ENCODE measurements at places on chromosomes 1 and 21. TPM values are rescaled to one million over a fixed set of nuclear protein-coding genes. Genes with fewer than 3 reads are reported as not detected.

Gene PEX19
- total RNA-seq = 50.3 TPM

Gene PRAMEF10
- not detected for total RNA-seq

Gene RTCA
- 34.5 TPM for total RNA-seq

Gene ERI3
- total RNA-seq = 37.9 TPM

Gene GSTM1
- total RNA-seq = 22.4 TPM

Gene KLF17
- not detected for total RNA-seq

Gene MECR
- 18.7 TPM for total RNA-seq

Gene DYNLT5
- not detected for total RNA-seq

Gene MAP3K21
- total RNA-seq = 1.5 TPM

Gene PM20D1
- 1.2 TPM for total RNA-seq

Gene EPRS1
- total RNA-seq = 114 TPM

Gene OR2AK2
- total RNA-seq = not detected

GRCh38 chr1:48771561-48771960 lies 5.1 kb downstream of the BEND5 start:
- no peak for DNase-seq

DNA sequence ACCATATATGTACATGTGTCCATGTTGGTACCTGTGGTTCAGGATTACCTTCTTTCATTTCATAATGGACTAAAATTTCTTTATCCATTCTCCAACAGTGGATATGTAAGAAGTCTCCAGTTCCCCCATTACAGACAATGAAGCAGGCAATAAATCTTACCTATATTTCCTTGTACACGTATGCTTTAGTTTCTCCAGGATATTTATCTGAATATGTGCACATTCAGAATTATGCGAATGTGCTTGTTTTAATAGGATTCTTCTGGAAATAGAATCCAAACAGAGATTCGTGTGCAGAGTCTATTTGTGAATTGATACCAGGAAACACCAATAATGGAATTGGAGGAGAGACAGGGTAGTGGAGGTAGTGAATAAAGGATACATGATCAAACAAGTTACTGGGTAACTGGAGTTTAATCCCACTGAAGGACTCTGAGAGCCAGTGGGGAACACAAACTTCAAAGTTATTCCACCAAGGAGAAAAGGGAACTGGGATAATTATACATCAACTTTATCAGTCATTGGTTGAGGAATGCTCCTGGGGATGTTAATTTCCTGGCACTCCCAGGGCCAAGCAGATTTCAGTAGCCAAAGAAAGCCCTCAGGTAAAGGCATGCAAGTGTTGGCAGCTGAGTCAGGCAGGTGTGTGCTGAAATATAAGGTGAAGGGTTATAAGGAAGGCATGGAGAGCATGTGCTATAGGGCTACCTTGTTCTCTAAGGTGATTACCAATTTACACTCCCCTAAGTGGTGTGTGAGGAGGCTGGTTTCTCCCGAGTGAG lies 374.9 kb upstream of the PBX1 start:
- DNase-seq = no peak

DNA sequence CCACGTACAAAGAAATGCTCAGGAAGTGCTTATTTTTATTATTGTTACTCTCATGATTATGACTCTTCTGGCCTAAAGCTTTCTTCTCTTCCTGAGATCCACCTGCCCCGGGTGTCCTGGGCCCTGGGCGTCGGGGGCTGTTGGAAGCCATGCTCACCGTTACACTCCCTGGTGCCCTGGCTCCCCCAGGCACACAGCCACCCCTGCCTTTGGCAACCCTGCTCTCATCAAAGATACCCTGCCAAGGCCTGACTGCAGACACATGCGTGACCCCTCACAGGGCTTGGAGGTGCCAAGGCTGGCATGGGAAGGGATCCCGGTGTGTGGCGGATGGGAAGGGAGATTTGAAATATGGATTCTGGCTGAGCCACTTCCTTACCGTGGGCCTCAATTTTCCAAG lies 3.3 kb upstream of the KISS1 start:
- no peak for DNase-seq

DNA sequence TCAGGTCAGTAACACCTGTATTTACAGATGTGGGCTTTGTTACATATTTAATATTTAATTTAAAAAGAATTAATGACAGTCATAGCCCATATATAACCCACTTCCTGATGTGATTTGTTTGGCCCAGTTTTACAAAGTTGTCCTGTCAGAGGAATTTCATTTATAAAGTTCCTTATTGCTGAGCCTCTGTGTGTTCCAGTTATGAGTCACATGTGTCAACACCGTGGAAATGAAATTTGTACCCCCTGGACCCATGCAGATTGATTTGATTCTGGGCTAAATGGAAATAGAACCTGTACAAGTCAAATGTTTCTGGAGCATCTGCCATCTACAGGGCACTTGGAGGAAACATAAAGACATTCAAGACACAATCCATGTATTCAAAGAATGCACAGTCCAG lies 149.2 kb downstream of the CACNA1E start:
- no peak for DNase-seq

- DNase-seq = no peak
Measured at GRCh38 chr1:109255678-109256077, 6.3 kb downstream of the CELSR2 start.

DNA sequence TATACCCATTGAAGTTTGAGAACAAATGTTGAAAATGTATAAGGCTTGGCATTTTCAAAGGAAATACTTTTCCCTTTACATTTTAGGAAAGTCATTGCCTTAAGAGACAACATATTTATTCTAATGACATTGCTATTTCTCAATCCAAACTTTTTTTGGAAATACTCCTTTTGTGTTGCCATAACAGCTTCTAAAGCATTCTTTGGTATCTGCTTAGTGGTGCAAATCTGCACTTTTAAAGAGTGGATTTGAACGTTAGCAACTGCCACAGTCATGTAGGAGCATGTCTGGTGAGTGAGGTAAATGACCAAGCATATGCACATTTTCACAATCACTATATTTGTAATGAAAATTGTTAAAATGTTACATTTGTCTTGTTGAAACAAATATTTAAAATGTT lies 124.4 kb upstream of the GORAB start:
- no peak for DNase-seq

DNA sequence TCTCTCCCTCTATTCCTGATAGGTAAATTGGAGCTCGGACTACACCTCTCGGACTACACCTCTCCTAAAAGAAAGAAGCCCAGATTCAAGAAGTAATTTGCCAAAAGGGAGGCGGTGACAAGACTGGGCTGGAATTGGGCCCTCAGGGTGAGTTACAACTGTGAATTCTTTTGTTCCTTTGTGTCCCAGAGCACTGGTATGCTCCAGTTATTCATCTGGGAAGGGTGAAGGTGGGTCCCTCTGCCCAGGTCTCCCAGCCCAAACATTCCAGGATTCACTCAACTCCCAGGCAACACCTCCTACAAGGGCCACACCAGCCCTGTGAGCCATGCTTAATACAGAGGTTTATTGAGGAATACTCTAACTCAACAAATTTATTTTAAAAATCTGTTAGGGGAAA lies 69.2 kb downstream of the LMX1A start:
- no peak for DNase-seq

DNA sequence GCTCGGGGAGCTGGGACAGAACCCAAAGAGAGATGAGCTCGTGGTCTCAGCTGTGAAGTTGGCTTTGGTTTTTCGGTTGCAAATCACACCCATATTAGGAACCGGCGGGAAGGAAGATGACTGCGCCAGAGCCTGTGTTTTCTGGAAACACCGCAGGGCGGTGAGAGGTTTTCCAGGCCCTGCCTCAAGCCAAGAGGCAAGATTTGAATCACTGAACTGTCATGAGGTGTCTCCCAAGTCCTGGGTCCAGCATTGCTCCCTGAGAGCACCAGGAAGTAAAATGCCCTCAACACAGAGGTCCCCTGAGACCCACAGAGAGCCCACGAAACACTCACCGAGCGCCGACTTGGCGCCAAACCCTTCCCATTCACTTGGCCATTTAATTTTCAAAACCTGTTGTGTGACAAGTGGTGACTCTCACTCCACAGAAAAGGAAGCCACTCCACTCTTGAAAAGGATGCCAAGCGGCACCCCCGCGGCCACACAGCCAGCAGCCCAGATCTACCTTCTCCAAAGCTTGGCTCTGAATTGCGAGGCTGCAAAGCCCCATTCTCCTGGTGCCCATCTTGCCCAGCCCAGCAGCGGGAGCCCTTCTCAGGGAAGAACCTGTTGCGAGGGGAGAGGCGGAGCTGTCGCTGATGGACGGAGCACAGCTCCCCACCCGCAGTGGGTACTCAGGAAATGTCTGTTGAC lies 99.0 kb upstream of the RUNX3 start:
- no peak for DNase-seq

DNA sequence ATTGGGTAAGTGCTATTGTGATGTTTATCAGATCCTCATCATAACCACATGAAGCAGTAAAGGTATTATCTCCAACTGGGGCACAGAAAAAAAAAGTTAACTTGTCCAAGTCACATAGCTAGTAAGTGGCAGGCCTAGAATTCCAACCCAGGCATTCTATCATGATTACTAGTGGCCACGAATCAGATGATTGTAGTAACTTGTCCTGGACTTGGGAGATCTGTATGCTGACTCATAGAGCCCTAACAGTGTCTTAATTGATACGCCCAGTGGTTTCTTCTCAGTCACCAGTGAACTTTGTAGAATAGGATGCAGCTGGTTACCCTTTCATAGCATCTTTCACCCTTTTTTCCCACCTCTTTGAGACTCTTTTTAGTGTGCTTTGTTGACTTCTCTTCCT lies 91.1 kb upstream of the UBE2U start:
- DNase-seq = no peak

DNA sequence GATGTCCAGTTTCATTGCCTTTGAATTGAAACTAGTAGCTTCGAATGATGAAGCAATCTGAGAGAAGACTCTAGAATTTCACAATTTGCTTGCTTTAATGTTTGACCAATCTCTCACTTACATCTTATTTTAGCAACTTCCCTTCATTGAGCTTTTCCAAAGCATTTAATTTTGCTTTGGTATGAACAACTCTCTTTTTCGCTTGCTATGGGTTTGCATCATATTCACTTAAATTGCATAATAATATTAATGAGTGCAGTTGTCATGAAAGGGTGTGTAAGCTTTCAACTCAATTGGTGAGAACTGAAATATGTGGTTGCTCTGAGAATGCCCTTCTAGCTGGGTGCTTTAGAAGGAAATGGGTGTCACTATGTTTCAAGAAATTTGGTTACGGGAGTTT lies 309.2 kb downstream of the HLX start:
- DNase-seq = no peak

- no peak for DNase-seq
Measured at GRCh38 chr1:32151319-32151787, 28.1 kb upstream of the TXLNA start.

DNA sequence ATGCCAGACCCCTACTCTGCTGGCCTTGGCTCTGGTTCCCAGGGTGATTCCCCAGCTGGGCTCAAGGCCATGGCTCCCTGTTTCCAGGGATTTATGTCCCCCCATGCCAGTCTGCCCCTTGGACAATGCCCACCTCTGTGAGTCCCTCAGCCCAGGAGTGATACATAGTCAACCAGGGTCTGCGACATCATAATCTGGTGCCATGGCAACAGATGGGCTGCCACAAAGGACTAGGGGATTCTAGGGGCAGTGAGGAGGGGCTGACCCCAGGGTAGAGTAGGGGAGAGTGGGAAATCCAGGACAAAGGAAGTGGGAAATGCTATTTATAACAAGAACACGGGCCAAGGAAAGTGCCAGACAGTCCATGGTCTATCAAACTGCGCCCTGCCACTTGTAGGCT lies 33.8 kb downstream of the LRP8 start:
- no peak for DNase-seq

DNA sequence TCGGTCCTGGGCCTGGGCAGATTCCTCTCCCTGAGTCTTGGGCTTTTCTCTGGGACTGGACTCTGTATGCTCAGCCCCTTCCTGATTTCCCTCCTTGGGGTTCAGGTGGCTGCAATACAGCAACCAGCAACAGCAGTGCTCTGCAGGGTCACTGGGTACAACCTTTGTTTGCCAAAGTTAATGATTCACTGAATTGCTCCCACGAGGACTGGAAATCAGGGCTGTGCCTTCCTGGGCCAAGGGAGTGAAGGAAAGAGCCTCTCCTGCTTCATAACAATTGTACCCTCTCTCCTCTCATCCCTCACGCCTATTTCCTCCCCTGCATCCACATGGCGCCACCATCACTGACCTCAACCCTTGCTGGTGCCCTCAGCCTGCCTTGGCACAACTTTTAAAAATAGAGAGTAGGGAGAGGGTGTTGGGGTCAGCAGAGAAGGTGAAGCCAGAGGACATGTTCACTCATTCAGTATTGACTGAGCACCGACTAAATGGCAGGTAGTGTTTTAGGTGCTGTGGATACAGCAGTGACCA lies 52.8 kb upstream of the GOLT1A start:
- no peak for DNase-seq

GRCh38 chr21:32285476-32285875 lies 6.6 kb upstream of the MIS18A start:
- no peak for DNase-seq

- DNase-seq = no peak
Measured at GRCh38 chr1:183251101-183251958, 65.3 kb downstream of the LAMC2 start.

GRCh38 chr21:17607684-17608083 lies 5.0 kb downstream of the BTG3 start:
- DNase-seq = no peak

DNA sequence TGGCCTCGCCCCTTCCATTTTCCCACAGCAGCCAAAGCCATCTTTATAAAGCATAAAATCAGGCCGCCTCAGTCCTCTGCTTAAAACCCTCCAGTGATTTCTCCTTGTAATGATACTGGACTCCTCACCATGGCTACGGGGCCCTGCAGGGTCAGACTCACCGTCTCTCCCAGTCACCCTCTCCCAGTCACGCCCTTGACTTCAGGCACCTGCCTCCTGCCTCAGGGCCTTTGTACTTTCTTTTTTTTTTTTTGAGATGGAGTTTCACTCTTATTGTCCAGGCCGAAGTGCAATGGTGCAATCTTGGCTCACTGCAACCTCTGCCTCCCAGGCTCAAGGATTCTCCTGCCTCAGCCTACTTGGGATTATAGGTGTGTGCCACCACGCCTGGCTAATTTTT lies 47.8 kb downstream of the PIK3CD start:
- no peak for DNase-seq

GRCh38 chr1:52264530-52265115 lies 101.4 kb downstream of the CC2D1B start:
- DNase-seq = no peak

GRCh38 chr1:12230549-12231275 lies 882 bp downstream of the VPS13D start:
- DNase-seq = no peak

DNA sequence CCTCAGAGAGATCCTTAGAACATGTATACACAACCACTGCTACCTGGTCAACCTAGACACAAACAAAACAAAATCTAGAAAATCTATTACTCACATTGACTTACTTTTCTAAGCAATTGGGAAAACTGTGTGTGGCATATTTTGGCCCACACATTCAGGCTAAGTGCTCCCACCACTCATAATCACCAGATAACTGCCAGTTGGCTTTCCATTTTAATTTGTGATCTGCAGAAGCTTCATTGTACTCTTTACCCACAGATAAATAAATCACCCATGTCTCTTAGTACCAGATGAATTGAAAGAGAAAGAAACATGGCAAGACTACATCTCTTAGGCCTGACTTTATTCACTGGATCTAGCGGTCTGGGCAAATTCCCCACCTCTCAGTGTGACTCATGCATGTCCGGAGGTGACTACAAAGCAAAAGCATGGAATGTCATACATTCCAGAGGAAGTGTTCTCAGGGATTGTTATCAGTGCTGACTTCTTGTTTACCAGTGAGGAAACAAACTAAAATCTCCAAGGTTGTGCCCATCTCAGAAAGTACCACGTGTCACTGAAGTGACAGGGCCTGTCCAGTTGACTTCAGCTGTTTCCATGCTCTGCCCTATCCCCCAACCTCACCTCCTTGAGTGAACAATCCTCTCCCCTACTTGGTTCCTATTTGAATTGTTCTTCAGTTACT lies 52.4 kb upstream of the BCL10 start:
- DNase-seq = no peak
